Purkinje cell (primary cell): ENCODE measurements at places on chromosomes 3 and 15. TPM values are rescaled to one million over a fixed set of nuclear protein-coding genes. Genes with fewer than 3 reads are reported as not detected.

Gene GOLGA8S
- 0.19 and 0.53 TPM in 2 replicates for polyA plus RNA-seq

Gene CKMT1A
- polyA plus RNA-seq, result 53.6 and 81.7 TPM in 2 replicates

Gene CCPG1
- polyA plus RNA-seq, result 212 and 225 TPM in 2 replicates

Gene PHC3
- 33.4 and 37.2 TPM in 2 replicates for polyA plus RNA-seq

Gene BUB1B
- 1.5 TPM in 1 of 2 replicates, not detected in the other for polyA plus RNA-seq

Gene TTC23
- 0.47 and 4.7 TPM in 2 replicates for polyA plus RNA-seq

Gene CHRNA5
- 0.16 and 7.7 TPM in 2 replicates for polyA plus RNA-seq

Gene MESP2
- polyA plus RNA-seq, result not detected in 2 replicates

Gene PLSCR2
- 9.1 and 10.3 TPM in 2 replicates for polyA plus RNA-seq

Gene CPB1
- 3.0 TPM in 1 of 2 replicates, not detected in the other for polyA plus RNA-seq

Gene RETNLB
- not detected in 2 replicates for polyA plus RNA-seq

Gene PLOD2
- 3.5 and 7.4 TPM in 2 replicates for polyA plus RNA-seq

Gene MAN2A2
- 11.1 and 42.8 TPM in 2 replicates for polyA plus RNA-seq

Gene OXSR1
- 11.7 and 13.2 TPM in 2 replicates for polyA plus RNA-seq

Gene GNAT1
- not detected in 2 replicates for polyA plus RNA-seq

Gene IL16
- 0.43 and 1.5 TPM in 2 replicates for polyA plus RNA-seq

Gene CCDC39
- 2.8 and 3.5 TPM in 2 replicates for polyA plus RNA-seq

Gene ZPLD1
- not detected in 2 replicates for polyA plus RNA-seq

Gene PRC1
- polyA plus RNA-seq, result 3.6 and 6.8 TPM in 2 replicates

Gene TPRA1
- 1.4 and 3.4 TPM in 2 replicates for polyA plus RNA-seq

Gene PLSCR4
- 15.6 and 15.9 TPM in 2 replicates for polyA plus RNA-seq

Gene LRTM1
- polyA plus RNA-seq, result 0.24 TPM in 1 of 2 replicates, not detected in the other

Gene NFKBIZ
- 0.94 and 2.3 TPM in 2 replicates for polyA plus RNA-seq

Gene MAPK6
- polyA plus RNA-seq, result 16.5 and 18.8 TPM in 2 replicates

Gene DNAH12
- polyA plus RNA-seq, result 0.77 TPM in 1 of 2 replicates, not detected in the other

Gene PAQR5
- polyA plus RNA-seq, result 0.09 and 0.42 TPM in 2 replicates

Gene MOBP
- 2.7 and 4.5 TPM in 2 replicates for polyA plus RNA-seq

Gene ANKDD1A
- 6.2 and 13.6 TPM in 2 replicates for polyA plus RNA-seq

Gene CAMP
- not detected in 2 replicates for polyA plus RNA-seq

Gene GPR156
- polyA plus RNA-seq, result 0.10 TPM in 1 of 2 replicates, not detected in the other

Gene AHSG
- polyA plus RNA-seq, result not detected in 2 replicates

Gene ECE2
- polyA plus RNA-seq, result 1.2 and 3.1 TPM in 2 replicates

Gene HDC
- 1.2 and 2.6 TPM in 2 replicates for polyA plus RNA-seq

Gene ACSBG1
- 3.7 and 3.8 TPM in 2 replicates for polyA plus RNA-seq

Gene CFAP44
- 1.3 and 3.2 TPM in 2 replicates for polyA plus RNA-seq

Gene SPATA12
- not detected in 2 replicates for polyA plus RNA-seq

Gene BMF
- not detected in 2 replicates for polyA plus RNA-seq

Gene KIF23
- 0.38 TPM in 1 of 2 replicates, not detected in the other for polyA plus RNA-seq

Gene MME
- 2.0 TPM in 1 of 2 replicates, not detected in the other for polyA plus RNA-seq

Gene TRA2B
- 47.0 and 56.1 TPM in 2 replicates for polyA plus RNA-seq

Gene C3orf49
- polyA plus RNA-seq, result 1.2 TPM in 1 of 2 replicates, not detected in the other

Gene COL8A1
- polyA plus RNA-seq, result 4.9 and 9.1 TPM in 2 replicates

Gene HYAL1
- polyA plus RNA-seq, result 0.83 TPM in 1 of 2 replicates, not detected in the other

Gene FBXO40
- 0.84 and 1.2 TPM in 2 replicates for polyA plus RNA-seq

Gene GP9
- not detected in 2 replicates for polyA plus RNA-seq

Gene NTRK3
- polyA plus RNA-seq, result 20.6 and 23.4 TPM in 2 replicates

Gene GATA2
- polyA plus RNA-seq, result not detected in 2 replicates

Gene ADIPOQ
- not detected in 2 replicates for polyA plus RNA-seq

Gene SKOR1
- 26.2 and 35.5 TPM in 2 replicates for polyA plus RNA-seq

Gene PLEKHO2
- polyA plus RNA-seq, result 0.57 and 0.93 TPM in 2 replicates

Gene KIF7
- 0.25 and 0.85 TPM in 2 replicates for polyA plus RNA-seq
